ENCODE measurements at places on chromosomes 13 and 19.

GRCh38 chr19:30135797-30136196 is 193.8 kb downstream of the URI1 start:
- DNase-seq, result no peak

GRCh38 chr19:41515015-41515652 is 60.8 kb upstream of the CEACAM21 start:
- DNase-seq, result no peak

DNA sequence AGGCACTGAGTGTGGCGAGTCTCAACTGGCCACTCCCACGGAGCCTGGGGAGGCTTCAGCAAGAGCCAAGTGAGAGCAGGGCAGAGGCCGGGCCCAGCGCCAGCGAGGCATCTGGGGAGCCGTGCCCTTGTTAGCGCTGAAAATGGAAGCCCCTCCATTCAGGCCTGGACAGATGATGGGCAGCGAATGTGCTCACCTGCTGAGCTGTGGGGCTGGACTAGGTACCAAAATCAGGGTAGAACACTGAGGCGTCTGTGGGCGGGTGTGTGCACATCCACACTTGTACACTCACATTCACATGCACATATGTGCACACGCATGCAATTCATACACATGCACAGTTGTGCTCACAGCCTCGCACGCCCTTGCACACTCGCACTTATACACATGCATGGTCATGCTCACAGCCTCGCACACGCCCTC is 20.7 kb downstream of the NAXD start:
- DNase-seq, result no peak

GRCh38 chr19:54432144-54432738 is 16.8 kb upstream of the LENG8 start:
- no peak for DNase-seq

- no peak for DNase-seq
Measured at GRCh38 chr19:2312820-2313501, 5.0 kb upstream of the LINGO3 start.

GRCh38 chr13:44805585-44805984 is 183.7 kb downstream of the NUFIP1 start:
- no peak for DNase-seq

- no peak for DNase-seq
Measured at GRCh38 chr13:35978607-35979316, 152.4 kb downstream of the DCLK1 start.

DNA sequence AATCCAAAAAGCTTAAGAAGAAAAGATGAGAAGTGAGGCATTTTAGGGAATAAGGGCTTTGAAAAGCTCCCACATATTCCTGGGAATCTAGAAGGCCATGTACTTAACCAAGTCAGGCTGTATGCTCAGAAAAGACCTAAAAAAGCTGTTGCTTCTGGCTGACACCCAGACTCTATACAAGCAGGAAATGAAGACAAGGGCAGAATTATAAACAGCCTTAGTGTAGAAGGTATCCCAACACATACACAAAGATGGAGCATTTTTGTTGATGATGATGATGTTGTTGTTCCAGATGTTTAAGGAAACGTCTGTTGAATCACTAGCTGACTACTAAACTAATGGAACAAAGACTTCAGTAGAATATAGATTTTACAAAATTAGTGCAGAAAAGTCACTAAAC is 26.1 kb upstream of the N4BP2L1 start:
- no peak for DNase-seq

- no peak for DNase-seq
Measured at GRCh38 chr13:49265822-49266221, 18.1 kb downstream of the CDADC1 start.

GRCh38 chr13:111922086-111922485 is 144.9 kb upstream of the SOX1 start:
- no peak for DNase-seq

- DNase-seq, result no peak
Measured at GRCh38 chr19:11142528-11143171, 12.9 kb downstream of the SPC24 start.

- no peak for DNase-seq
Measured at GRCh38 chr19:50969413-50969760, at the start of gene KLK6. Gene KLK6, minus strand, starts transcription at chr19:50969591. Its CDS starts 1,487 bp downstream, at chr19:50968104.

- no peak for DNase-seq
Measured at GRCh38 chr13:113220141-113220598, 10.8 kb downstream of the CUL4A start.

GRCh38 chr13:77521194-77521593 is 14.3 kb upstream of the SCEL start:
- no peak for DNase-seq
